Panc1 (cell line): ENCODE measurements at places on chromosomes 5 and 9.

DNA sequence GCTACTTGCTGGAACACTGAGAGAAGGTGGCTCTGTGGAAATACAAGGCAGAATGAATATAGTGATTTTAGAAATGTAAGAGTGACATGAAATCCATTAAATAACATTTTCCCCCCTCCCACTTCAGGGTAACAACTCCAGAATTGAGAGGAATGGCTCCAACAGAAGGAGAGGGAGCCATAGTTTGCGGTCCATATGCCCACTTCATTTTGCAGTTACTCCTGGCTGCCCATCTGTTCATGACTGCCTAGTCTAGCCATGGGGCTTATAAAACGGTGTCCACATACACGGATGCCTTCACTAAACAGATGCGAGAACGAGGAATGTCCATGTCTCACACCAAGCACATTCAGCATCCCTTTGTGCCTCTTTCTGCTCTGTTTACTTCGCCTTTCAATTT, 186.7 kb downstream of the TMEM38B start:
- DNase-seq = no peak

DNA sequence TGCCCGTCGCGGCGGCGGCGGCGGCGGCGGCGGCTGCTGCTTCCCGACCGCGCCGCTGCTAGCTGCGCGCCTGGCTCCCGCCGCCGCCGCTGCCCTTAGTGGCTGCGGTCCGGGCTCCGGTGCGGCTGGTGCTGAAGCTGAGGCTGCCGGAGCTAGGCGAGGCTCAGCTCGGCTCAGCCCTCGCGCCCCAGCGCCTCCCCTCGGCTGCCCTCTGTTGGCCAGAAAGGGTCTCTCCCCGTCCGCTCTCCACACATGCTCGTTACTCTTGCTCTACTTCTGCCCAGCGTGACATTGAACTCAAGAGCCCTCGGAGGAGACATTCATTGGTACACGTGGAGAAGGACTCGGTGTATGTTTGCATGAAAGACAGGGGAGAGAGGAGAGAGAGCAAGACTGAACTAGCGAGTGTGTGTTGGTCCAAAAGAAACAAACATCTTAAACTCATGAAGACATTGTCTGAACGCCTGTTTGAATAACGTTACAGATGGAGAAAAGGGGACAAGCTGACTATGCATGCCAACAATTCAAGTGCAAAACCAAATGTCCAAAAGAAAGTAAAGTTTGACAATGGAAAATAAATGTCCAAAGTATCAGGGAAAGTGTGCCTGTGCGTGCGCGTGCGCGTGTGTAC, at the start of gene HCN1:
Gene HCN1, minus strand, starts transcription at position 175 of the 631 bp plus-strand sequence.
- DNase-seq = peak; percentile 17

- DNase-seq = no peak
These were observed 341.8 kb downstream of the PIK3R1 start for GRCh38 chr5:68557162-68557936.

DNA sequence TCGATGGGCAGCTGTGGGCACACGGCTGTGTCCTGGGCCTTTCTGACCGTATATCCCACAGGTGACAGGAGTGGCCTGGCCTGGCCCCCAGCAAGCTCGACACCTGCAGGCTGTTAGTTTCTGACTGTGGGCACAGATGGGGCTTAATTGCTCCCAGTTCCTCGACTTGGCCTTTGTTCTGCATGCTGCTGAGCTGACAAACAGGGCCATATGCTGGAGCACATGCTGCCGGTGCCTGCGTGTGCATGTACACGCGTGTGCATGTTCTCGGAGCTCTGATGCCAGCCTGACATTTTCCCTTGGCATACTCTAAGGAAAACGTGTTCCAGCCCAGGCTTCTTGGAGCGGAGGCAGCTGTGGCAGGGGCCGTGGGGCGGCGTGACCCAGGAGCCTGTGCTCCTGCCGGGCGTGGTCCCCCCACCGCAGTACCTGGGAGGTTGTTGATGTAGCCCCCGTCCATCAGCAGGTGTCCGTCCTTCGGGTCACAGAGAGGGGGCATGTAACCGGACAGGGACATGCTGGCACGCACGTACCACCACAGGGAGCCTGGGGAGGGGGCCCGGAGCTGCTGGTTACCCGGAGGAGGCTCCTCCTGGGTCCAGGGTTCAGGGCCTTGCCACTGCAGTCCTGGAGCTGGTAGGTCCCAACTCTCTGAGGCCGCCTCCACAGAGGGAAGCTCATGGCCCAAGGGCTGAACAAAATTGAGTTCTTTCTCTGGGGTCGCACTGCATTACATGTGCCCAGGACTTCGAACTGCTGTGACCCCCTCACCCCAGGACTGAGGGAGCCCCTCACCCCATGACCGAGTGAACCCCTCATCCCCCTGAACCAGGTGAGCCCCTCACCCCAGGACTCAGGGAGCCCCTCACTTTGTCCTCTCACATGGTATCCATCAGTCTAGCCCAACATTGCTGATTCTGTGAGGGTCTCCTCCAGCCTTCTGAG, 4.1 kb upstream of the NSMF start:
- no peak for DNase-seq

DNA sequence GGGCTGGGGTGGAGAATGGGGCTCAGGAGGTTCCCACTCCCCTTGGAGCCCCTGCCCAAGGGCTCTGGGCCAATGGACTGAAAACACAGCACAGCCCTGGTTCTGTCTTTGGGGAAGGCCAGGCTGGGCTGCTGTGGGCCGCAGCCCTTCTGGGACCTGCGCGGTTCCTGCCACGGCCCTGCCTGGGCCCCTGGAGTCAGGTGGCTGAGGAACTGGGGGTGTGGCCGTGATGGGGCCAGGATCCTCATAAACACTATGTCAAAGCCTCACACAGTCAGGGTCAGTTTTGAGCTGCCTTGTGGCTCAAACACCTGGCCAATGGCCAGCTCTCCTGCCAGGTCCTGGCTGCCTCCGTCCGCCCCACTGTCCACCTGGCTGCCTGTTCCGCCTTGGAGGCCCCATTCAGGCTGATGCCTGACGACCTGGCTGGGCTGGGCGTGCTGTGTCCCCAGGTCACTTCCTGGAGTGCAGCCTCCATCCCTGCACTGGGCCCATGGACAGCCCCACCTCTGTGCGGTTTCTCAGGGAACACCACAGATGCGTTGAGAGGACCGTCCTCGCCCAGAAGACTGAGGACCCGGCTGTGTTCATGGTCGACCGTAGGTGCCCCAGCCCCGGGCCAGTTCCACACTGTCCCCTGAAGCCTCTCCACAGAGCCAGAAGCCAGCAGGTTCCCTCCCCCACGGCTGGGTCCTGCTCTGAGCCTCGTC, 27.5 kb downstream of the PAEP start:
- no peak for DNase-seq

DNA sequence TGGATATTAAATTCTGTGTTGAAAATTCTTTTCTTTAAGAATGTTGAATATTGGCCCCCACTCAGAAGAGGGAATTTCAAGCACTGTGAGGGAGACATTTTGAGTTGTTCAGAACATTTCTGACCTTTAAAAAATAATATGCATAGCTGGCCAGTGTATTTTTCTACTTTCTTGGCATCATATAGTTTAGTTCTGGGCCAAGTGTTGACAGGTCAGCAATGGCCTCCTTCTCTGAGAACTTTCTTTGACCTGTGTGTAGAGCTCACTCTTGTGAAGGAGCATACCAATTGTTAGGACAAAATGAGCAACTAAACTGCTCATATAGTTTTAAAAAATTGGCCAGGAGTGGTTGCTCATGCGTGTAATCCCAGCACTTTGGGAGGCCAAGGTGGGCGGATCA, 376.0 kb downstream of the LRRC70 start:
- no peak for DNase-seq

- DNase-seq = no peak
These were observed 120.5 kb downstream of the MARCHF3 start for GRCh38 chr5:126909856-126910255.

DNA sequence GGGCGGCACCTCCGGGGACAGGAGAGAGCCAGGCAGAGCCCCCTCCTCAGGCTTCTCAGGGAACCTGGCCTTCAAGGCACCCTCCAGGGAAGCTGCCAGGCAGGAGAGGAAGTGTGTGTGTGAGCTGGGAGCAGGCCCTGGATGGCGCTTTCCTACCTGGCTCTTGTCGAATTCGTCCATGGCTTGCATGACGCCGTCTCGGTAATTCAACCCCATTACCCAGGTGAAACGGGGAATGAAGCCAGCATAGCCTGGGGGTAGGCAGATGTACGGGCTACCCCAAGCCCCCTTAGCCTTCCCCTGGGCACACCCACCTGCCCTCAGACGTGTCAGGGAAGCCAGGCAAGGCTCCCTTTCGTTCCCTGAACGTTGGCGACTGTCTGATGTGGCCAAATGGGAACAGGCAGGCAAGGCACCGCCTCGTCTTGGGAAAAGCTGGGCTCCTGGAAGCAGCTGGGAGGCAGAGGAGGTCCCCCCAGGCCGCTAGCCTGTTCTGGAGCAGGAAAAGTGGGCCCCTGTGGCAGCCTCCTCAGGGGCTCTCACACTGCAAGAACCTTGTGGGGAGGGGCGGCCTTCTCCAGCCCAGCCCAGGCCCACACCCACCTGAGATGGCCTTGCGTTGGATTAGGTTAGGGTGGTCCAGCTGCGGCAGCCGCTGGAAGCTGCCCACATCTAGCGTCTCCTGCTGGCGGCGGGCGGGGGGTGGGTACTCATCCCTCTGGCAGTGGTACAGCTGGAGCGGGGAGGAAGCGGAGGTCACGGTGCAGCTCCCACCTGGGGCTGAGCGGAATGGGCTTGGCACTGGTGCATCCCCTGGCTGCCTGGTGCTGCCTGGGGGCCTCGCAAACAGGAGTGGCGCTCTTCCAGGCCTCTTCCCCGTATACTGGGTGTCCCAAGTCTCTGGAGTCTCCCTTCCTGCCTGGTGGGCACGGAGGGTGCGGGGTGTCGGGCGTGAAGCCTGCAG, 3.7 kb downstream of the TUBB4B start:
- DNase-seq = no peak

GRCh38 chr5:149759986-149760853, 30.1 kb downstream of the PPARGC1B start:
- DNase-seq = no peak

DNA sequence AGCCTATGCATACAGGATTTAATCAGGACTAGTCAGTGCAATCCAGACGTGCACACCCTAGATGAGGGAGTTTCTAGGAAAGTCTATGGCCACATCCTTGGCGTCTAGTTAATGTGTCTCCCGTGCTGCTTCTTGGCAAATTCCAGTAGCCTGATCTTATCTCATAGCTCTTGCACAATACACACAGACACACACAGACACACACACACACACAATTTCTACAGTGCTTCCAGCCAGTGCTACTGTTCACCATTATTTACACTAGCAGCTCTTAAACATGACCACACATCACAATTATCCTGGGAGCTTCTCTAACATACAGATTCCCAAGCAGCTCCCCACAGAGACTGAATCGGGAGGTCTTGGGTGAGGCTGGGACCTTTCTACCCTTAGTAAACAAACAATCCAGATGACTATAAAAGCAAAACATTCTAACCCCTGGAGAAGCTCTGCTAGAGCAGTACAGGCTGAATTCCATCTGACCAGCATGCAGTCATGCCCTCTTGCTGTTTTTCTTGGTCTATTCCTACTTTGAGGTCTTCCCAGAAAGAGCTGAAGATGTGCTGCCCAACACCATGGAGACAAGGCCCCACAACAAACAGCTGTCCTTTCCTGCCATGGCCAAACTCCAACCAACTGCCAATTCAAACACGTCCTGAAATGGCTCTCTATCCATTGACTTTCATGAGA, 236.6 kb downstream of the DEPDC1B start:
- DNase-seq = no peak

GRCh38 chr5:39471836-39472508, 47.2 kb upstream of the DAB2 start:
- DNase-seq = no peak

GRCh38 chr5:119077444-119077843, 6.6 kb downstream of the DMXL1 start:
- no peak for DNase-seq

DNA sequence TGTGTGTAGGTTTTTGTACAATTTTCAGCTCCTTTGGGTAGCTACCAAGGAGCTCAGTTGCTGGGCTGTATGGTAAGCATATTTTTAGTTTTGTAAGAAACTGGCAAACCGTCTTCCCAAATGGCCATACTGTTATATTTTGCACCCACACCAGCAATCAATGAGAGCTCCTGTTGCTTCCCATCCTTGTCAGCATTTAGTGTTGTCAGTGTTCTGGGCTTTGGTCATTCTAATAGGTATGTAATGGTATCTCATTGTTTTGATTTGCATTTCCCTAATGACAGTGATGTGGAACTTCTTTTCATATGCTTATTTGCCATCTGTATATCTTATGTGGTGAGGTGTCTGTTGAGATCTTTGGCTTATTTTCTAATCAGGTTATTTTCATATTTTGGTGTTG, 320.1 kb downstream of the MLLT3 start:
- DNase-seq = no peak

DNA sequence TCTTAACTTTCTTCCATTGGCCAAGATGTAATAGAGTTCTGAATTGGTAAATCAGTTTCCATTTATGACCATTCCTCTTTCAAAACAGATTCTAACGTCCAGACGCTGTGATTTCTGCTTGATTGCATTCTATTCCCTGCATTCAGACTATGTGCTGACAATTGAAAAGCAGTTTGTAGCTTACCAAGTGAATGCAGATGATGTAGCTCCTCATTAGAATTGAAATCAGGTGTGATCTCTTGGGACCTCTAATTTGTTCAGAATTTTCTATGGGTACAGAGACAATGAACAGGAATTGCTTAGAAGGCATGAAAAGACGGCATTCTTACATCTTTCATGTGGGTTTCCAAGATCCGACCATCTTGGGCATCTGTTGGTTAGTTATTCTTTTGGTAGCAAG, 191.9 kb downstream of the NTRK2 start:
- no peak for DNase-seq

DNA sequence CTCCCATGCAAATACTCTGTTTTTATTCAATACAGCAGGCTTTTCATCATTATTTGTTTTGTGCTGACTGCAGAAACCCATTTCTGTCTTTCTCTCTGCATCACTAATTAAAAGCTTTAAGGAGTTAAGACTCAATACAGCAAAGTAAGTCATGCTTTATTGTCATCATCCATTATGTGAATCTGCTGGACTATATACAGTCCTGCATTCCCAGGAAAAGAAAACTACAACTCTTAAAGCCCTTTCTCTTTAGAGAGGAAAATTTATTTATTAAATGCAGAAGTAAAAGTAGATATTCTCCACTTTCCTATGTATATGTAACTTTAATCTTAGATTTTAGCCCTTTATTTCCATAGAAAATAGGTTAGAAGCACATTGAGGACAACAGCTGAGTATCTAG, 706.6 kb upstream of the RGMB start:
- no peak for DNase-seq

- no peak for DNase-seq
These were observed 13.2 kb upstream of the FIBCD1 start for GRCh38 chr9:130952065-130952762.

DNA sequence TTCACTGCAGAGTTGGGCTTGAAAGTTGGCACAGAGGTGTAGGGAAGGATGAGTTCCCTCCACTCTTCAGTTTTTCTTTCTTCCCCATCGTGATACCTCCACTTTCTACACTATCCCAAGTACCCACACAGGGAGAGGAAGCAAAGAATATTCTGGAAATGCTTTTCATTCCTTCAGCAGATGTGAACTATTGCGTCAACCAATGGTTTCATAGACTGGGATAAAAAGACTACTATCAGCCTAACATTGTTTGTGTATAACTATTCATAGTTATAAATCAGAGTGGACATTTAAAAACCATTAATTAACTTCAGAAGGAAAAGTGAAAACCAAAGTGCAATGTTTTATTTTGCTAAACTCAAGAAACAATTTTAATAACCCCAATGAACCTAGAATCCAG, 63.6 kb upstream of the MAMDC2 start:
- no peak for DNase-seq
